ENCODE measurements at places on chromosomes 7 and 10.

DNA sequence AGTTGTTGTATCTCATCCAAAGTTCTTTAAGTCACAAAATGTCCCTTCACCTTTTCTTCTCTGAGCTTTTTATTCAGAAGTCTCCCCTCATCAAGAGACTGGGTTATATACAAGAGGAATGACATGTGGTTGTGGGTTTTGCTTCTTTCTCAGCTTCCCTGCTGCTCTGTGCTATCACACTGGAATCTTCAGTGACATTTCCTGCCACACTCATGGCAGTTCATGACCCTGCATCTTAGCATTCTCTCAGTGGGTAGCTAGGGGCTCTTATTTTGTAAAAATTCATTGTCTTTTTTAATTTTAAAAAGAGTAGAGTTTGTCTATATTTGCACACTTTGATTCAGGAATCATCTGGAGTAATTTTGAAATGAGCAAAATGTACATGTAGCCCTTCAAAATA is 236.9 kb upstream of the TMEM229A start:
- no peak for DNase-seq

- DNase-seq, result no peak
Measured at GRCh38 chr7:130982651-130983050, 248.6 kb upstream of the KLF14 start.

GRCh38 chr7:35749556-35749955 is 51.3 kb upstream of the SEPTIN7 start:
- peak; percentile 68 for DNase-seq

DNA sequence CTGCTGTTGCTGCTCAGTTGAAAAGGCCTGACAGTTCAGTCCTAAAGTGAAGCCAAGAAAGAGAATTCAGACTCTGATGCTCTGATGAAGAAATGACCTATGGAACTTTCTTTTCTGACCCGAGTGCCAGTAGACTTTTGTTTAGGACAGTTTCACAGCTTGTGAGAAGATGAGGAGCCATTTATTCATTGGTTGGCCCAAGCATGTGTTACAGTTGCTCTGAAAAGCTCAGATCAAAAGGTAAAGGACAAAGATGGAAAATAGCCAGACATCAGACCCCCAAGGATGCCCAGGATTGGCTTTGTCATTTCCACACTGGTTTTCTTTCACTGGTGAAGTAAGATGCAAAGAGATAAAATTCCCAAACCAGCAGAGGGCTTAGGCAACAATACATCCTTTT is 149.3 kb upstream of the STK17A start:
- no peak for DNase-seq

GRCh38 chr10:111551001-111551400 is 474.2 kb downstream of the ADRA2A start:
- DNase-seq, result peak; percentile 3

DNA sequence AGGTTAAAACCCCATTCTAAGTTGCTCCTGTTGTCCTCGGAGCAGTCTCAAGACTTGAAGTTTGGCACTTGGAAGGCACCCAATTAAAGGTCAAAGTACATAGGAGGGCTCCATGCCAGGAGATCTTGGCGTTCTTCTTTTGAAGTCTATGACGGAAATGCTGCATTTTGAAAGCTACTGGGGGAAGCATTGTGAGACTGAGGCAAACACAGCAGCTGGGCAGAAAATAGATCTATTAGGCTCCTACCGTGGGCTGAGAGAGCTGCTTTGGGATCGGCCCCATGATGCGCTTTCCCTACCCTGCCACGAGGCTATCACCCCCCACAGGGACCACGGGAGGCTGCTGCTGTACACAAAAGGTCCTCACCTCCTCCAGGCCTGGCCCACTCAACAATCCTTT is 20.0 kb downstream of the KIAA1549 start:
- DNase-seq, result no peak

GRCh38 chr7:70376561-70377031 is 755.3 kb upstream of the GALNT17 start:
- peak; percentile 29 for DNase-seq

GRCh38 chr7:20280475-20281351 is 50.0 kb upstream of the ITGB8 start:
- DNase-seq, result peak; percentile 86

DNA sequence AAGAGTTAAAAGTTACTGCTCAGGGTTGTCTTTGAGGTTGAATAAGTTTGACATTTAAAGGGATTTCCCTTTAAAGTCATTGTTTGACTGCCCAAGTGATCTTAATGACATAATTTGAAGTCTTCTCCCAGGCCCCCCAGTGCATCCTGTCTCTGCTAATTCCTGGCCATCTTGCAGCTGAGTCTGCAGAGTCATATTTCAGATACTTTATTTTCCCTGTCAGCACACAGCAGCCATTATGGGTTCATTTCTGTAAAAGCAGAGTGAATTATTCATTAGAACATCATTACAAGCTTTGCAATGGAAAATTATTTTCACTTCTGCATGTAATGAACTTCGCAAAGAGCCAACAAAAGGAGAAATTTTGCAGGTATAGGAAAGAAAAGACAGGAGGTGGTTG is 536.6 kb downstream of the GALNT17 start:
- peak; percentile 36 for DNase-seq

GRCh38 chr10:6769704-6770417 is 189.8 kb upstream of the PRKCQ start:
- DNase-seq, result no peak

- DNase-seq, result peak; percentile 91
Measured at GRCh38 chr7:96236198-96237039, 85.5 kb downstream of the SLC25A13 start.

DNA sequence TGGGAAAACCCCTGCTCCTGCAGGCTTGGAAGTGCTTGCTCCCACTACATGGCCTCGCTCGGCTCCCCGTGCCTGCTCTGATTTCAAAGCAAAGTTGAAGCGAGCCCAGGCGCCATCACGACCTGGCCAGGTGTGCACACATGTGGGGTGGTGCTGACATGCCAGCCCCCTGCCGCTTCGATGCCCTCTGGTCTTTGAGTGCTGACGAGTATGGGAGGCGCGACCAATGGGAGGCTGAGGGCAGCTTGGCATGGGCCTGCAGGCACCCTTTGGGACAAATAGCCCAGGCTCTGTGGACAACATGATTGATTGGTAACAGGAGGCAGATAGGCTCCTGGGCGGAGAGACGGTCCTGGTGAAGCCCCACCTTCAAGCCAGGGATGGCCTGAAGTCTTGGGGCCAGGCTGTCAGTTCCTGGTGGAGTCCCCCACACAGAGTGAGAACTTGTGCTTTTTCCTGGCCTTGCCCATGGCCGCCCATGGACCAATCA is 252.4 kb upstream of the SEMA3A start:
- no peak for DNase-seq

GRCh38 chr7:76425156-76425555 is 406 bp downstream of the ZP3 start:
- DNase-seq, result no peak

DNA sequence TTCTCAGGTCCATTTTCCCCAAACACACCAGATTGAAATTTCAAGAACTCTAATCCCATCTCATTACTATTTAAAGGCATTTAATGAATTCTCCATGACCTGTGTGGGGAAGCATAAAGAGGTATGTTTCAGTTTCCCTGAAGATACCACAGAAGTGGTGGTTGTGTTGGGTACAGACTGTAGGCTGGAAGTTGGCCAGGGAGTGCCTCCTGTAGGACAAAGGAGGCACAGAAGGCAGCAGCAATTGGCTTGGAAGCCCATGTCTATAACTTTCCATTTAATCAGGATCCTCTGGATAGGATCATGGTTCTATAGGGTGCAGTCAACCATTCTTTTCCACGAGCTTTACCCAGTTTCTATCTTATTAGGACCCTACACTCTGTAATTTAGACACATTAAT is 8.6 kb upstream of the BET1 start:
- no peak for DNase-seq

- DNase-seq, result no peak
Measured at GRCh38 chr7:47516985-47517600, 64.8 kb downstream of the TNS3 start.

DNA sequence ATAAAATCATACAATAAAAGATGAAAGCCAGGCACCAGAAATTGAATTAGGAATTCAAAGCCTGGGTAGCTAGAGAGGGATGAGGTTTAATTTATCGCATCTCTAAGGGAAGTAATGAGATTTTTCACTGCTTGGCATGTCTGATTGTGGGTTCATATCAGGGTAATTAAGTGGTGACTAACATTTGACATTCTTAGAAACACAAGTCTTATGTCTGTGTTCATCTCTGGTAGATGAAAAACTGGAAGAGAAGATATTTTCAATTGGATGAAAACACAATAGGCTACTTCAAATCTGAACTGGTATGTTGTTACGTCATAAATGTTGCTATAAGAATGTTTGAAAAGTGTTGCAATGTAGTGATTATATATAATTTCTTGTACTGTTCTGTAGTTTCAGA is 36.8 kb upstream of the ARMS2 start:
- peak; percentile 45 for DNase-seq

- no peak for DNase-seq
Measured at GRCh38 chr7:104946338-104946737, 67.7 kb upstream of the KMT2E start.

DNA sequence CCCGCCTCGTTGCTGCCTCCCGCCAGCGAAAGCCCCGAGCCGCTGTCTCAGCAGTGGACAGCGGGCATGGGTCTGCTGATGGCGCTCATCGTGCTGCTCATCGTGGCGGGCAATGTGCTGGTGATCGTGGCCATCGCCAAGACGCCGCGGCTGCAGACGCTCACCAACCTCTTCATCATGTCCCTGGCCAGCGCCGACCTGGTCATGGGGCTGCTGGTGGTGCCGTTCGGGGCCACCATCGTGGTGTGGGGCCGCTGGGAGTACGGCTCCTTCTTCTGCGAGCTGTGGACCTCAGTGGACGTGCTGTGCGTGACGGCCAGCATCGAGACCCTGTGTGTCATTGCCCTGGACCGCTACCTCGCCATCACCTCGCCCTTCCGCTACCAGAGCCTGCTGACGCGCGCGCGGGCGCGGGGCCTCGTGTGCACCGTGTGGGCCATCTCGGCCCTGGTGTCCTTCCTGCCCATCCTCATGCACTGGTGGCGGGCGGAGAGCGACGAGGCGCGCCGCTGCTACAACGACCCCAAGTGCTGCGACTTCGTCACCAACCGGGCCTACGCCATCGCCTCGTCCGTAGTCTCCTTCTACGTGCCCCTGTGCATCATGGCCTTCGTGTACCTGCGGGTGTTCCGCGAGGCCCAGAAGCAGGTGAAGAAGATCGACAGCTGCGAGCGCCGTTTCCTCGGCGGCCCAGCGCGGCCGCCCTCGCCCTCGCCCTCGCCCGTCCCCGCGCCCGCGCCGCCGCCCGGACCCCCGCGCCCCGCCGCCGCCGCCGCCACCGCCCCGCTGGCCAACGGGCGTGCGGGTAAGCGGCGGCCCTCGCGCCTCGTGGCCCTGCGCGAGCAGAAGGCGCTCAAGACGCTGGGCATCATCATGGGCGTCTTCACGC is 825 bp downstream of the ADRB1 start:
- no peak for DNase-seq

DNA sequence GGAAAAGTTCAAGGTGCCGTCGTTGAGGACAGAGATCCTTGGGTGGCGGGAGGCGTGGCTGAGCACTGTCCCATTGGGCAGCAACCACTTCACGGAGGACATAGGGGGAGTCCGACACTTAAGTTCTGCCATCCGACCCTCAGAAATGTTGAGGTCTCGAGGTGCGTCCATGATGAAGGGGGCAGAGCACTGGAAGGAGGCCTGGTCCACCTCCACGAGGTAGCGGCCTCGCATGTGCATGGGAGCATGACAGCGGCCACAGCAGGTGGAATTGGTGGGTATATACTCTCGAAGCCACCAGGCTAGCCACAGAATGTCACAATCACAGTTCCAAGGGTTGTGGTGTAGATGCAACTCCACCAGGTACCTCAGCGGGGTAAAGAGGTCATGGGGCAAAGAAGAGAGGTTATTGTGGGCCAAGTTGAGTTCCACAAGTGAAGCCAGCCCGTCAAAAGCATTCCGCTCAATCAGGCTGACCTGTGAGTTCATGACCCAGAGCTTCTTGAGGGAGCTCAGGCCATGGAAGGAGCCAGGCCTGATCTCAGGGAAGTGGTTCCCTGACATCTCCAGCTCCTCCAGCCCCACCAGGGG is 1.7 kb downstream of the LRRC4 start:
- DNase-seq, result no peak
